ENCODE measurements at places on chromosomes 11 and 22.

DNA sequence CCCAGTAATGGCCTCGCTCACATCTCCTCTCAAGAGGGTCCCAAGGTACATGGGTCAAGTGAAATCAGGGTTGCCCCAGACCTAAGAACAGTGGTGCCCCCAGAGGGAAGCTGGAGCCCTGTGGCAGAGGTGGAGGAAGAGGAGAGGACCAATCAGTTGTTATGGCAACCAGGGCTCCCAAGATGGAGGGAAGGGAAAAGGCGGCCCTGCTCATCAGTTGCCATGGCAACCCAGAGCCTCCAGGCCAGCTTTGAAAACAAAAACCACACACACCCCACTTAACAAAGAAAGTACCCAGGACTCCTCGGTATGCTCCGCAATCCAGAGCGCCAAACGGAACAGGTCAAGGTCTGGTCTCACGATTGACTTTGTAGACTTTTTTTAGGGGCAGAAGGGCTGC, 53.5 kb upstream of the SLC35C1 start:
- DNase-seq, result no peak

DNA sequence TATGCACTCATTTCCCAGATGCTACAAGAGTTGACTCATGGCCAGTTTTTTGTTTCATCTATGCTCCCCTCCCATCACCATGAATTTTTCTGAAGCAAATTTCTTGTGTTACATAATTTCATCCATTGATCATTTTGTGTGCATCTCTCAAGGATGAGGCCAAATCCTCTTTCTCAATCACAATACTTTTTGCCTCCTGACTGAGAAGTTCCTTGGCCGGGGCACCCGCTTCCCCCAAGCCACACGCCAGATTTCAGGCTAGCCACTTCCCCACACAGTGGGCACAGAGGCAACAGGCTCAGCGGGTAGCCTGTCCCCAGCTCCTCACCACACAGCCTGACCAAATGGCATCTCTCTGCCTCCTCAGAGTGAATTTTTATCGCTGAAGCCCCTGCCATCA, 9.8 kb upstream of the DSCAML1 start:
- DNase-seq, result no peak

DNA sequence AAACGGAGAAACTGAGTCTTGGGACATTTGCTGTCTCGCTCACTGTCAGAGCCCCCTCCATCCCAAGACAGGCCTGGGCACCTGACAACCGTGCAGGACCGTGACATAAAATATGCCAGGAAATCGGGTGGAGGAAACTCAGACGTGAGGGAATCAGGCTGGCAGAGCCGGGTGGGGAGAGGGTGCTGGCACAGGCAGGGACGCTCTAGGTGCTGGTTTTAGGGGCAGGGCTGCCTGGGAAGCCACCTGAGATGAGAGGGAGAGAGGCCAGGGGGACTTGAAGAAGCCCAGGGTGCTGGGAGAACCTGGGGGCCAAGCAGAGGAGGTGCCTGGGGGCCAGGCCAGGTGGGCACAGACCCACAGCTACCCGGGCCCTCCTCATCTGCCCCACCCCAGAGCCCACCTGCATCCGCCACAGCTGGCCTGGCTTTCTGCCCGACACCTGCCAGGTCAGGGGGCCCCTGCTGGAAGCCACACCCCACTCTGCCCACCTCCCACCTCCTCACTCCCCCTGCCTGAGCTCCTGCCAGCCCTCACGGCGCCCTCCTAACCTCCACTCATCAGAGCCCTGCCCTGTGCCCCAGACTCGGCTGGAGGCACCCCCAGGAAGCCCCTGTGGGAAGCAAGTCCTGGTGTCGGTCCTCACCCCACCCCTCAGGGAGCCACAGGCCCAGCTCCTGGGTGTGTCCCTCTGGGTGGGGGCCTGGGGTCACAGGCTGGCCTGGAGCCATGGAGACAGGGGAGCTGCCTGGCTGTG, 27.3 kb upstream of the MUC5AC start:
- DNase-seq, result no peak

DNA sequence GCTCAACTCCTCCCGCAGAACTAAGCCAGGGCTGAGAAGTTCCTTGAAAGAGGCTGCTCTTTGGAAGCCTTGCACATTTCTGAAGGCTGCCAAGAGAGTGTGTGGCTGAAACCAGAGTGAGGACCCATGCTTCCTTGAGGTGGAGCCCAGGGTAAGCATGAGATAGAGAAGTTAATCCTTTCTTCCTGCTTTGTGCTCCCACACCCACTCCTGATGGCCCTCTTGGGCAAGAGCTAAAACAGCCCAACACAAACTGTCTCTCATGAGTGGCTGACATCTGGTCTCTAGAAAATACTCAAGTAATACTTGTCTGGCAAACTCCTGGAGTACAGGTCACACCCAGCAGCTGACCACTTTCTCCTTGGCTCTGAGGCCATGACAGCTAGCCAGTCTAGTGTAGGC, 523.7 kb downstream of the INSC start:
- no peak for DNase-seq

DNA sequence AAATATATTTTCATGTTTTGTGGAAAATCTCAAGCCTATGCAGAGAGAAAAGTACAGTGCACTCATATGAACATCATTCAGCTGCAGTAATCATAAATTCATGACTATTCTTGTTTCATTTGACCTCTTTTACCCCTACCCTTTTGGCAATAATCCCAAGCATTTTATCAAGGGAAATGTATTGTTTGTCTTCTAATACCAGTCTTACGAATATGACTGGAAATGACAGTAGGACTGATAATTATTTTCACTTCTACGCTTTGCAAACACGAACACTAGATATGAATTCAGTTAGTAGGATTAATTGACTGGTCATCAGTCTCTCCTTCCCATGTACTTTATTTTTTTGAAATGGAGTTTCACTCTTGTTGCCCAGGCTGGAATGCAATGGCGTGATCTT, 90.3 kb downstream of the MTMR3 start:
- no peak for DNase-seq

DNA sequence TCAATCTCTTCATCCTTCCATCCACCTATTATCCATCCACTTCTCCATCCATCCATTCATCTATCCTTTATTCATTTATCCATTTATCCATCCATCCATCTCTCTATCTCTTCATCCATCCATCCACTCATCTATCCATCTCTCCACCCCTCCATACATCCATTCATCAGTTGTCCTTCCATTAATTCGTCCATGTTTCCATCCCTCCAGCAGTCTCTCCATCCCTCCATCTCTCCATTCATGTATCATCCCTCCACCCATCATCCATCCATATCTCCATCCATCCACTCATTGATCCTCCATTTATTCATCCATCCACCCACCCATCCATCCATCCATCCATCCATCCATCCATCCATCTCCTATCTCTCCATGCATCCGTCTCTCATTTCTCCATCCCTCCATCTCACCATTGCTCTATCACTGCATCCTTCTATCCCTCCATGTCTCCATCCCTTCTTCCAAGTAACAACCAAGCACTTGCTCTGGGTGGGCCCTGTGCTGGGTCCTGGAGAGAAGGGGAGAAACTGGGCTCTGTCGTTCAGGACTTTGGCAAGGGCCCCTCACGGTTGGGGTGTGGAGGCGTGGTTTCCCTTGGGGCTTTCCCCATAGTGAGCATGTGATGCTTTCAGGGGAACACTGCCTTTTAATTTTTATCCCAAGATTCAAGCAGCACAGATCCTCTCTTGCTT, 43.3 kb downstream of the SMIM38 start:
- no peak for DNase-seq

GRCh38 chr11:134022748-134023147, 46.1 kb upstream of the JAM3 start:
- DNase-seq, result no peak

- DNase-seq, result no peak
Measured at GRCh38 chr22:44648821-44649565, 53.0 kb upstream of the PRR5 start.

DNA sequence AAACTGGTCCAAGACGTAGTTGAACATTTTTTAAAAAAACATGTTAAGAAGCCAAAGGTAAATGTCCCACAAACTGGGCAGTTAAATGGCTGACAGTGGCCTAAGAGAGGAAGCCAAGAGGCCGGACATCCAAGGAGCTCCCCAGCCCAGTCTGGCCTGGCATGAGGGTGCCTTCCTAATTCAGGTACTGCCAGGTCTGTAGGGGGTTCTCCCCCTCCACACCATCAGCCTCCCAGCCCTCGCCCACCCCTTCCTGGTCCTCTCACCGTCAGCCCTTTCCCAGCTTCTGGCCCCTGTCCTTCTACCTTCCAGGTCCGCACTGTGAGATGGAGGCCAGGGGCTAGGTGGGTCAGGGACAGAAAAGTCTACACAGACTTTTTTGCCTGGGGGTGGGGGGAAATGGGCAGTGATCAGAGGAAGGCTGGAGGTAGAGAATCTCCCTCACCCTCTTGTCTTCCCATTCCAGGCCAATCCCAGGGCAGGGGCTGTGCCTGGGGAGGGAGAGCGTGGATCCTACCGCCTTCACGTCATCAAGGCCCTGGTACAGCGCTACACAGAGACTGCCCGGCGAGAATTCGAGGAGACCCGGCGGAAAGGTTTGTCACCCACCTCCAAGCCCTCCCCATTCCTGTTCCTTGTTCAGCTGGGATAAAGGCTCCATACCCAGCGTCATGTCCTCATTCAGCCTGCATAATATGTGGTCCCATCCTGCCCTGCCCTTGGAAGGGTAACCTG, 6.0 kb downstream of the ART5 start:
- no peak for DNase-seq

GRCh38 chr11:121376130-121376529, 76.0 kb upstream of the SORL1 start:
- no peak for DNase-seq

GRCh38 chr22:49303781-49304461, 523.8 kb downstream of the BRD1 start:
- DNase-seq, result no peak

- DNase-seq, result no peak
Measured at GRCh38 chr11:1520663-1521267, 34.2 kb upstream of the MOB2 start.

DNA sequence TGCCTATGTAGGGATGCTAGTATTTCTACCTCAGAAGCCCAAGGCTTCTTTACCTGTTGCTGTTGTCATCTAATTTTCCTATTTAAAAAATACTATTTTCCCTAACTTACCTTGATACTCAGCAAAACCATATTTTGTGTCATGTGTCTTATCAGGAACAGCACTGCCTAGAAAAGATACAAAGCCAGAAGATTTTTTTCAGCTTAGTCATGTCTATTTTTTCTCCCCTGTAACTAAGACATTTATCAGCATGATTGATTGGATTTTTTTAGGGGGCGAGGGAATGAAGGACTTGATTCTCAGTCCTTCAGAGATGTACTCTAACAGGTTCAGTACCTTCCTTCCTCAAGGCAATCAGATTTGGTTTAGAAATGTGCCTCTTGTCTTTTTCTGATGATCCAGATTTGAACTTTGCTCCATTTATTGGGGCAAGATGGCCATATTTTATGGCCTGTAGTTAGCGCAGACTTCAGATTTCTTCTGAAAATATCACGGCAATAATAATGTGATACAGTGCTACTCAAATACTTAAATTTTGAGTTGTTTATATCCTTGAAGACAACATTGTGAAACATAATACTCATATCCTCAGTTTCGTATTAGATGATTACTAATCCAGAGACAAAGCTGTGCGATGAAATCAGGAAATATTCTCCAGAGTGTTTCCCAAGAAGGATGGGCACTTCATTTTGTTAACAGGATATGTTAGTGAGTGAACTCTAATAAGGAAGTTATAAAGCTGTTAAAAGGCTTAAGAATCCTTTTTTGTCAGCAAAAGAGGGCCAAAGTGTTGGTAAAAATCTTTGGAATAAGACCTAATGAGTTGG, 3.8 kb upstream of the PIK3IP1 start:
- DNase-seq, result no peak

GRCh38 chr22:33274214-33275072, 216.3 kb upstream of the SYN3 start:
- DNase-seq, result no peak

Measured in GF-D8 (cell line).